ENCODE measurements at places on chromosomes 7 and 10. TPM values are rescaled to one million over a fixed set of nuclear protein-coding genes. Genes with fewer than 3 reads are reported as not detected.
A peak's percentile ranks its signal among the peaks of the same experiment; 100 is the strongest.

GRCh38 chr7:120553491-120553890 lies 280.5 kb downstream of the KCND2 start:
- no peak overlapping the region for H3K27ac ChIP-seq
- no peaks in the 10 kb centered on the region for H3K4me1 ChIP-seq
- H3K36me3 ChIP-seq: no peaks in the 10 kb centered on the region
- DNase-seq: no peak
- H3K4me3 ChIP-seq: no peak overlapping the region

DNA sequence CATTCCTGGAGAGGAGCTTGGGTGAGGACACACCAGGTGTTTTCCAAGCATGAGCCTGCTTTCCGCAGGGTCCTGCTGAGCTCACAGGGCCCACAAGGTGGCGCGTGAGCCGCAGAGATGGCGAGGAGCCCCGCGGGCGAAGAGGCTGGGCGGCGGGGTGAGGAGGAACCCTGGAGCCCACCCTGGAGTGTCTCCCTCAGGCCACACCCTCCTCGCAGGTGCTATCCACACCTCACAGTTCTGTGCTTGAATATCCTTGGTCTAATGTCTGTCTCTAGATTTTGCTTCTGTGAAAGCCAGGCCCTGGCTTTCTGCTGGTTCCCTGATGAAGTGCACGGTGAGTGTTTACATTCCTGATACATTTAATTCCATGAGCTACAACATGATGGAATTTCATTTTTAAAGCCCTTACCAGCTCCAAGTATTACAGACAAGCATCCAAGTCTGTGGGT lies 433.6 kb downstream of the ACTR3B start:
- H3K27me3 ChIP-seq: no peaks in the 10 kb centered on the region
- no peak overlapping the region for H3K27ac ChIP-seq
- H3K36me3 ChIP-seq: no peaks in the 10 kb centered on the region

- H3K4me1 ChIP-seq: peaks cover 5% of the 10 kb centered on the region
- H3K36me3 ChIP-seq: peaks cover 15% of the 10 kb centered on the region
- no peak overlapping the region for H3K4me3 ChIP-seq
- no peak overlapping the region for H3K27ac ChIP-seq
- no peaks in the 10 kb centered on the region for H3K27me3 ChIP-seq
- no peak for DNase-seq
Observed at GRCh38 chr7:96116173-96116572, 205.7 kb downstream of the SLC25A13 start.

DNA sequence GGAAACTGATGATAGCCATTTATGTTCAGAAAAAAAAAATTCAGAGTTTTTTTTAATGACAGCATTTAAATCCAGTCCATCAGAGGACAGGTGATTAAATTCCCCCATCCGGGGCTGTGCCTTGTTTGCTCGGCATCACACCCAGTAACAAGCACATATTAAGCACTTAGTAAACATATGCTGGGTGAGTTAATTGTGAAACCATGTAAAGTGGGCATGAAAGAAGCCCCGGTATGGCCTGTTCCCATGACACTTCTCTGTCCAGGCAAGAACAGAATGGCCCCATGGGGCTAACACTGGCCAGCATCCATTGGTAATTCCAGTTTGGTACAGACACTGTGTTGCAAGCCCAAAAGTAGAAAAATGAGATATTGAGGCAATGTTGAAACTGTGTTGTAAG lies 220.8 kb upstream of the RNF32 start:
- no peak overlapping the region for H3K4me3 ChIP-seq
- DNase-seq: no peak
- H3K36me3 ChIP-seq: no peaks in the 10 kb centered on the region
- H3K27ac ChIP-seq: no peak overlapping the region

GRCh38 chr7:20264623-20265022 lies 47.4 kb upstream of the MACC1 start:
- peaks cover 11% of the 10 kb centered on the region for H3K4me1 ChIP-seq
- H3K36me3 ChIP-seq: no peaks in the 10 kb centered on the region
- H3K27me3 ChIP-seq: no peaks in the 10 kb centered on the region
- no peak for DNase-seq
- H3K4me3 ChIP-seq: no peak overlapping the region
- no peak overlapping the region for H3K27ac ChIP-seq

Gene LDB3
- polyA plus RNA-seq: 0.48 TPM

GRCh38 chr7:36985316-36985715 lies 261.0 kb upstream of the AOAH start:
- H3K4me1 ChIP-seq: peaks cover 37% of the 10 kb centered on the region
- H3K27me3 ChIP-seq: peaks cover 32% of the 10 kb centered on the region
- no peaks in the 10 kb centered on the region for H3K36me3 ChIP-seq
- peak overlapping the region; percentile 4 for H3K4me3 ChIP-seq

GRCh38 chr7:14842523-14842922 lies 60.0 kb downstream of the DGKB start:
- H3K4me1 ChIP-seq: peaks cover 30% of the 10 kb centered on the region
- DNase-seq: no peak
- no peaks in the 10 kb centered on the region for H3K27me3 ChIP-seq
- no peak overlapping the region for H3K4me3 ChIP-seq
- no peaks in the 10 kb centered on the region for H3K36me3 ChIP-seq

GRCh38 chr10:24462889-24463552 lies 254.1 kb downstream of the KIAA1217 start:
- no peaks in the 10 kb centered on the region for H3K36me3 ChIP-seq
- DNase-seq: no peak
- peak overlapping the region; percentile 39 for H3K27ac ChIP-seq

DNA sequence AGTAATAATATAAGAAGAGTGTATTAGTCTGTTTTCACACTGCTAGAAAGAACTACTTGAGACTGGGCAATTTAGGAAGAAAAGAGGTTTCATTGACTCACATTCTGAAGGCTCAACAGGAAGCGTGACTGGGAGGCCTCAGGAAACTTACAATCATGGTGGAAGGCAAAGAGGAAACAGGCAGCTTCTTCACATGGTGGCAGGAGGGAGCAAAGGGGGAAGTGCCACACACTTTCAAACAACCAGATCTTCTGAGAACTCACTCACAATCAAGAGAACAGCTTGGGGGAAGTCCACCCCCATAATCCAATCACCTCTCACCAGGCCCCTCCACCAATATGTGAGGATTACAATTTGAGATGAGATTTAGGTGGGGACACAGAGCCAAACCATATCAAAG lies 212.5 kb upstream of the HDAC9 start:
- H3K36me3 ChIP-seq: no peaks in the 10 kb centered on the region
- H3K27me3 ChIP-seq: peaks cover 14% of the 10 kb centered on the region
- no peak overlapping the region for H3K4me3 ChIP-seq
- H3K27ac ChIP-seq: no peak overlapping the region

DNA sequence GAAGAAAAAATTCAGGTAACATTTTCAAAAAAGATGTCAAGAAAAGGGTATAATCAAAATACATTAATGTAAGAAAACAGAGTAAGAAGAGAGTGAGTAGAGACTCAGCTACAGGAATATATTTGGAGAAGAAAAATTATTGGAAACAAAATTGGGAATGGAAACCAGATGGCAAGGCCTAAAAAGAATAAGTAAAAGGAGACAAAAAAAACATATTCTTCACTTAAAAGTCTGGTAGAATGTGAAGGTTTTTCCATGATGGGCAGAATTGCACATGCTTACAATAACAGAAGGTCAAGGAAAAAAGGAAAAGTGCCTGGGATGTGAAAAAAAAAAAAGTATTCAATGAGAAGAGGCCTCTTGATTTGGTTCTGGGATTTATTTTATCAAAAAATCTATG lies 1061.8 kb upstream of the LRRTM3 start:
- no peak overlapping the region for H3K27ac ChIP-seq
- no peaks in the 10 kb centered on the region for H3K36me3 ChIP-seq
- no peak overlapping the region for H3K4me3 ChIP-seq
- DNase-seq: no peak
- H3K27me3 ChIP-seq: no peaks in the 10 kb centered on the region

Gene LRRC27
- 10.0 TPM for polyA plus RNA-seq

GRCh38 chr10:98963608-98964007 lies 272.0 kb downstream of the HPSE2 start:
- no peaks in the 10 kb centered on the region for H3K36me3 ChIP-seq
- DNase-seq: no peak
- H3K4me1 ChIP-seq: no peaks in the 10 kb centered on the region
- no peaks in the 10 kb centered on the region for H3K27me3 ChIP-seq
- no peak overlapping the region for H3K27ac ChIP-seq

Gene MCM10
- 5.1 TPM for polyA plus RNA-seq

DNA sequence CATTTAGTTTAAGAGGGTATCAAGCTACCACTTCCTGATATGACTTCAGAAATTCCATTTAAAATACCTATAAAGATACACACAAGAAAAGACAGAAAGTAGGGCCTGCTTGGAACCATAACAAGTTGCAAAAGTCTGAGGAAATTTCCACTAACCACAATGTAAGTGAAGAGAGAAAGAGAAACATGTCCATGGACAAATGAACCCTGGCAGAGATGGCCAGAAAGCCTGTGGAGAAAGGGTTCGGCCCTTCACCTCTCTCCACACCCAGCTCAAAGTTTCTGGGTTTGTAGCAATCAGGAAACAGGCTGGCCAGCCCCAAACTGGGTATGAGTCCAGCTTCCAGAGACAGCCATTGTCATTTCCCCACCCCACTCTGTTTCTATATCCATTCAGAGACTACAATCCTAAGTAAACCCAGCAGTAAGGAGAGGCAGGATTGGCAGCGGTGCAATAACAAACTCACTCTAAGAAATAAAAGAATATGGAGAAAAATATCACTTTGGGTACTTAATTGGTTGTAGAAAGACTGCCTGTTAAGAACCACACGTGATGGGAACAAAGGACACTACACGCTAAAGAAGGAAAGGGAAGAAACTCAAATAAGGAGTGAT lies 71.1 kb downstream of the STK17A start:
- H3K27me3 ChIP-seq: no peaks in the 10 kb centered on the region
- H3K4me3 ChIP-seq: no peak overlapping the region

DNA sequence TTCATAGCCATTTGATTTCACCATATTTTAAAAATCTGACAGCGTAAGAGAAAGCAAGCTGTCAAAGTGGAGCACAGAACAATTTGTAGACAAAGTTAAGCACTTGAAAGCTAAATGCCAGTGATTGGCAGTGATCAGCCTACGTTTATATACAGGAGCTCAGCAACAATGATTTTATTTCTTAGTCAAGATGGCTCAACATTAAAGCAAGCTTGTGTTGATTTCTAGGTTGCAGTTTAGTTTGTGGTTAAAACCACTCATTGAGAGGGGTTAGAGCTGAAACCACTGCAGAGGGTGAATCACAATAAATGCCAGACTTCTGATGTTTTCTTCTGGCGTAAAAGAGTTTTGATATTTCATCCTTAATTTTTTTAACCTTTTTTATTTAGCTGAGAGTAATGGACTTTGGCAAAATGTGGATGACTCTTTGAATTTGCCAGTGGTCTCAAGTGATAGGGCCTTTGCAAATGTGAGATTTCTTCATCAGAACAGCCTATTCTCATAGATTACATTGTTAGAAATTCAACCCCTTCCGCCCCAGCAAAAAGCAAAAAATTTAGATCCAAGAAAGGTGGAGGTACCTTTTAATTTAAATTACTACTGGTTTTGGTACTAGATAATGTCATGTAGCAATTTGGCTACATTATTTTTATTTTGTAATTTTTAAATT lies 73.8 kb downstream of the SHOC2 start:
- H3K27me3 ChIP-seq: no peaks in the 10 kb centered on the region
- H3K27ac ChIP-seq: peak overlapping the region; percentile 6
- H3K36me3 ChIP-seq: peaks cover 17% of the 10 kb centered on the region

Gene PDK4
- 0.10 TPM for polyA plus RNA-seq

DNA sequence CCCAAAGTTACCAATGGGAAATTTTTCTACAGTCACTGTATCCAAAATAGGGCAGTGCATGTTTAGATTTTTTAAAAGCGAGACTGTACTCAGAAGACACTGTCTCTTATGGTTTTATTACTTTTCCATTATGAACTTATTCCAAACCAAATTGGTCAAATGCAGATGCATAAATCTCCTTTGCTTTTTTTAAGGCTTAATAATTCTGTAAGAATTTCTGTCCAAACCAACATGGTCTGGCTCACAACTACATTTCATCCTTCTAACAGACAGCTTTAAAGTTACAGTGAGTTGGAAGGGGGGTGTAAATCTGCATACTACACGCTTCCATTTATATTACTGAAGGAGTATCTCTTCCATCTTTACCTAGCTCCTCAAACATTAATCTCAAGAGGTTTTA lies 199.2 kb downstream of the SLC25A13 start:
- H3K27ac ChIP-seq: no peak overlapping the region
- no peak for DNase-seq
- H3K4me1 ChIP-seq: peaks cover 20% of the 10 kb centered on the region
- H3K4me3 ChIP-seq: no peak overlapping the region
- no peaks in the 10 kb centered on the region for H3K27me3 ChIP-seq
- H3K36me3 ChIP-seq: peaks cover 29% of the 10 kb centered on the region

DNA sequence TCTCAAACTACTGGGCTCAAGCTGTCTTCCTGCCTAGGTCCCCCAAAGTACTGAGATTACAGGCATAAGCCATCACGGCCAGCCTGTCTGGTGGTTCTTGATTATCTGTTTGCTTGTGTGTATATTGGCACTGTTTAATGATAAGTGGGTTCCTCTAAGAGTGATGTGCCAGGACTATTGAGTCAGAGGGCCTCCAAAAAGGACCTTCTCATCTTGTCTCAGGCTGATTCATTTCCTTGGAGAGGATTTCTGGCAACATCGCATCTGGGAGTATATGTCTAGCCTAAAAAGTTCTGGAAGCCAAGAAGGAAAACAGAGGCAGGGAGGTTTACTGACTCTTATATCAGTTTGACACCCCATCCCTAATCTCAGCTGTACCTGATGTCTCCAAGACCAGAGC lies 27.1 kb upstream of the AKAP9 start:
- peaks cover 5% of the 10 kb centered on the region for H3K4me1 ChIP-seq
- no peaks in the 10 kb centered on the region for H3K36me3 ChIP-seq
- no peaks in the 10 kb centered on the region for H3K27me3 ChIP-seq
- no peak for DNase-seq
- H3K27ac ChIP-seq: peak overlapping the region; percentile 53

DNA sequence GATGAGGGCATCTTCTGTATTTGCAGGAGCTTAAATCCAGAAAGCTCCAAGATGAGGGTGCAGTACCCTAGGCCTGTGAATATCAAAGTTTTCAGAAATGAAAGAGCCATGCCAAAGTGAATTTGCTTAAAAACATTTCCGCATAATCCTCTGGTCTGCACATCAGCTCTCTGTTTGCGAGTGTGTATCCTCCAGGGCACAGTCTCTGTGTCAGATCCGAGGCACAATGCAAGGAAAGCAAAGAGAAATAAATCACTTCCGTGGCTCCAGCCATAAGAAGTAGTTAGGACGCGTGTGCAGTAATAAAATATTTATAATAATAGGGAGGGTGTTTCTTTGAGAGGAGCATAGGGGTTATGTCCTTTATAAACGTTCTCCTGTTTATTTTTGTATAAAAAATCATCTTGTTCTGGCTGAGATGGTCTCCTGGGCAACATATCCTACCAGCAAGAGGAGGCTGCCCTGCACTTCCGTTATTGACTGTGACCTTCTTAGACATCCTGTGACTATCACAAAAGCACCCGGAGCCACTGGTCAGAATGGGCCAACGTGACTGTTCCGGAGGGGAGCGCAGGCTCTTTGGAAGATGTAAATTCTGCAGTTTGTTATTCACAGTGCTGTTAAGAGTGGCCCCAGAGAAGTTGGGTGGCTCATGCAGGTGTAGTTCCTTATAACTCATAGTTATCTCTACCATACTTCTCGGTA lies 667.6 kb upstream of the FOXK1 start:
- DNase-seq: no peak
- no peaks in the 10 kb centered on the region for H3K36me3 ChIP-seq
- no peaks in the 10 kb centered on the region for H3K27me3 ChIP-seq
- H3K4me3 ChIP-seq: no peak overlapping the region
- no peak overlapping the region for H3K27ac ChIP-seq
- no peaks in the 10 kb centered on the region for H3K4me1 ChIP-seq
